ENCODE measurements at places on chromosomes 11 and 22.

DNA sequence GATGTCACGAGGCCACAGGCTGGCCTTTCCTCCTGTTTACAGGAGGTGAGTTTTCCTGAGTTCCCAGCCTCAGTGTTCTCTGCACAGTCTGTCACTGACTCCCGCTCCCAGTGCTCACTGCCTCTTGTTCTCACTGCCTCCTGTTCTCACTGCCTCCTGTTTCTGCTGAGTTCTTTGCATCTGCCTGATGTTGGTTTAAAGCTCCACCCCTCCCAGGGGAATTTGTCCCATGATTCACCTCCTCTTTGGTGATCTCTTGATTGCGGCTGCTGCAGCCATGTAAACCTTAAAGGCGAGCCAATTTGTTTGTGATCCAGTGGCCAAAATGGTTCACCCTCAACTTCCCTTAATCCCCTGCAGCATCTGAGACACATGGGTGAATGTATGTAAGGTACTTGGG is 6.0 kb upstream of the TUBA8 start:
- DNase-seq: no peak

GRCh38 chr11:111691176-111691575 is 75.0 kb downstream of the PPP2R1B start:
- DNase-seq: no peak

GRCh38 chr11:83088965-83089364 is 17.3 kb upstream of the RAB30 start:
- DNase-seq: no peak

- DNase-seq: no peak
These were observed 2.8 kb downstream of the APOL6 start for GRCh38 chr22:35651085-35651484.

- DNase-seq: no peak
These were observed 13.0 kb downstream of the BCR start for GRCh38 chr22:23193196-23193827.

DNA sequence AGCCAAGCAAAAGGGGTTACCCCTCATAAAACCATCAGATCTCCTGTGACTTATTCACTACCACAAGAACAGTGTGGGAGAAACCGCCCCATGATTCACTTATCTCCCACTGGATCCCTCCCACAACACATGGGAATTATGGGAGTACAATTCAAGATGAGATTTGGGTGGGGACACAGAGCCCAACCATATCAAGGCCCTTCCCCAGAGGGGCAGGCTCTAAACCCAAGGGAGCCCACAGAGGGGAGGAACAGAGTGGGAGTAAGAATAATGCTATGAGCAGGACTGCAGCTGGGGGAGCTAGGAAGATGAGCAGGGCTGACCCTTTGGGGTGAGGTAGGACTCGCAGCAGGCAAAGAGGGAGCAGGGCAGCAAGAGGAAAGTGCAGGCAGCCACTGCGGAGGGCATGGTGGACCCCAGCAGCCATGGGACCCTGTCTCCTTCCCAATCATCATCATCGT is 59.3 kb downstream of the CD82 start:
- DNase-seq: no peak

DNA sequence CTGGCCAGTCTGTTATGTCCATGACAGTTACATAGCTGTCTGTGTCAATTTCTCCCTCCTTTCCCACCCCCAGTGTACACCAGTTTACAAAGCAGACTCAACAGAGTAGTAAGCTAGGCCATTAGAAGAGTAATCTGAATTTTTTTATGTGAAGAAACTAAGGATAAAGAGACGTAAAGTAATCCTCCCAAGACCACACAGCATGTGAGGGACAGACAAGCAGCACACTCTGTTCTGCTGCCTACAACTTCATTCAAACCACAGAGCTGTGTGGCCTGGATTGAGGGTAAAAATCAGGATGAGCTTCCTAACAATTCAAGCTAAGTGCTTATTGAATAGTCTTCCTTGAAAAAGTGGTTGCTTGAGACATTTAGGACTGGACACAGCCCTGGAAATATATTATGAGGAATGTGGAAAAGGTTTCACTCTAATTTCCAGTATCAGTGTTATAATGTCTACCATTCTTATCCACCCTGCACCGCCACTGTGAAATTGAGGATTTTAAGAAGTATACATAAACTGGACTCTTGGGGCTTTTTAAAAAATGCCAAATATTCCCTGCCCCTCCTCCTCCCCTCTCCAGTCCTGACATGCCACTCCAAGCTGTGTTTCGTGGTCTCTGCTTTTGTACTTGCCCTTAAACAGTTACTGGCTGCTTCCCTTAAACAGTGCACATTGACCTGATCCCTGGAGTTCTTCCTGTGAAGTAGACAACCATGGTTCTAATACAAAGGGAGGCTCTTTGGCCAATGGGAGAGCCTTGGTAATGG is 40.9 kb downstream of the EXT2 start:
- no peak for DNase-seq

DNA sequence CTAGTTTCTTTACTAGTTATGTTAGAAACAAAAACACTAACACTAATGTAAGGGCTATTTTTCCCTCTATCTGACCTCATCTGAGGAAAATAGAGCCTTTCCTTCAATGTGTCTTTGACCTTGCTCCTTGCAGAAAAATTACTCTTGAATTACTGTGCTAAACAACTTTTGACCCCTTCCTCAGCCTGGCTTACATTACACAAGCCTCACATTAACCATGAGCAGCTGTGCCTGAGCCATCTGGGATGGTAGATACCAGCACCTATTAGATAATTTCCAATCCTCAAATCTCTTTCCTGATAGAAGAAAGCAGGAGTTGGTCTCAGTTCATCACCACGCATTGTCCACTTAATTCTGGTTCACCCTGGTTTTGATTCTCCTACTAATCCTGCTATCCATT is 134.4 kb upstream of the NCAM1 start:
- DNase-seq: no peak

GRCh38 chr22:48942698-48943566 is 884.7 kb downstream of the BRD1 start:
- DNase-seq: no peak

DNA sequence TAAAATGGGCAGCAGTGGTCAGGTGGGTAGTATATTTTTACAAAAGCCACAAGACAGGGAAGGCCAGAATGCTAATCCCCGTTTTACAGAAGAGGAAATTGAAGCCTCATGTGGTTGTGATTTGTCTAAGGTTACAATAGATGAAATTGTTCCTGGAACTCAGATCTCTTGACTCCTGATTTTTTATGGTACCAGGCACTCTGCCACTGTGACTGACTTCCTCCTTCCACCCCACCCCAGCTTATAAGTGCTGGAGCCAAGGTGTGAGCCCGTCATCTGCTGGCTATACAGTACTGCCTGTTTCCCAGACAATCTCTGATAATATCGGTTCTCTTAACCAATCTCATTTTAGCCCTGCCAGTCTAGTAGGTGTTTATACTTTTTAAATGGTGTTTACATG is 1.9 kb downstream of the SLC5A1 start:
- no peak for DNase-seq

DNA sequence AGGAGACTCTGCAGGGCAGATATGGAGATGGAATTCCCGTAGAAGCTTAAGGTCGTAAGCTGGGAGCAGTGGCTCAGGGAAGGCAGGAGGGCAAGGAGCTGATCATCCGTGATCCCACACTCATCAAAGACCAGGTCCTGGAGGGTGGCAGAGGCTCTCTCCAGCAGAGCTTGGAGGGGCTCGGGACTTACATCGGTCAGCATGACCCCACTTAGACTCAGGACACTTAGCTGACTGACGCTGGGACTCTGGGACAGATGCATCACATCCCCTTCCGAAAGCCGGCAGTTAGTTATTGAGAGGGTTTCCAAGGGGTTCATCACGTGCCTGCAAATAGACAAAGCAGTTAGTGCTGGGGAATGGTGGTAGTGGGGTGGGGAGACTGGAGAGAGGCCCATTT is 10.7 kb downstream of the PRAME start:
- no peak for DNase-seq

- no peak for DNase-seq
These were observed 705.4 kb upstream of the TENM4 start for GRCh38 chr11:80146232-80146631.

- no peak for DNase-seq
These were observed 4.8 kb upstream of the NF2 start for GRCh38 chr22:29598684-29599020.

DNA sequence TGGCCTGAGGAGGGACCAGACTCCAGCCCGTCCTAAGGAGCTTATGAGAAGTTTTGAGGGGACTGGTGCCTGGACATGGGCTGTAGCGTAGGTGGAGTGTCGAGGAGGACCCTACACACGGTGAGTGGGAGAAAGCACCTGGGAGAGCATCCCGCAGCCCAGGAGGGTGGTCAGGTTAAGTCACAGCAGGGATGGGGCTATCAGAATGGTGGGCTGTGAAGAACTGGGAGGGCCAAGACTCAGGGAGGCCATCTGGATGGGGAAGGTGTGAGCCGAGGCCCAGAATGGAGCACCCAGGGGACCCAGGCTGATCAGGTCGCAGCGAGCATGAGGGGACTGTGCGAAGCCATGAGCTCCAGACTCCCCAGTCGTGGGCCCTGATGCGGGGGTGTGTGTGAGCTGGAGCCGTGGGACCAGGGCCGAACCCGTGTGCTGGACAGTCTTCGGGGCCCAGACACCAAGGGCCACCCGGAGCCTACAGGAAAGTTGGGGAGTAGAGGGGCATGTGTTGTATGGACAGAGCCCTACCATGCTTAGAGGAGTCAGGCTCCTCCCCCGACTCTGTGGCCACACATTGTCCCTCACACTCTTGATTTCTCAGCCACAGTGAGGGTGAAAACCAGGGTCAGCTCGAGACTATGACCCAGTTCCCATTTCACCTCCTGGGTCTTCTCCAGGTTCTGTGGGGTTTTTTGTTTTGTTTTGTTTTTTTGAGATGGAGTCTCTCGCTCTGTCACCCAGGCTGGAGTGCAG is 54.3 kb downstream of the BCR start:
- DNase-seq: no peak

- DNase-seq: no peak
These were observed 8.9 kb upstream of the OR2D3 start for GRCh38 chr11:6911948-6912347.

DNA sequence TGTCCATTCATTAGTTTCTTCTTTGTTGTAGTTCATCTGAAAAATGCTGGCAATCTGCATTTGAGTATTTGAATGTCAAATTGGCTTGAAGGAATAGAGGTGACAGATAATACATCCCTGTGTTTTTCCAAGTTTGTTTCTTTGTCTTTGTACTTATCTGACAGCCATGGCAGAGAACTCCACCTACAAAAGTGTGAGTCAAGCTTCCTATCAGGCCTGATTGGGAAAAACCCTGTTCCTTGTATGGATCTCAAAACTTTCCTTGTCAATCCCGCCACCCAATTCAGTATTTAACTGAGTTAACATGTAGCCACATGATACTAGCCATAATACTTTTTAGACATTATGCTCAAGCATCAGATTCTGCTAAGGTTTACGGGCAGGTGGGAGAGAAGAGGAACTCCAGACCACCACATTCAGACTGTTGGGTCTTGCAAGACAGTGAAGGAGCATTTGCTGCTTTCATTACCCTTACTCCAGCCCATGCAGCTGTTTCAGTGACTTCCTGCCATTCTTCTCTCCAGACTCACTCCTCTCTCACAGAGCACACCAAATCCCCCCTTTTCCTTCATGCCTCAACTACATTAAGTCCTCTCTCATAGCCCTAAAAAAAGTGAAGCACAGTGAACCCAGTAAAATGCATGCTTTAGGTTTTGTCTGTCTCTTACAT is 65.9 kb downstream of the BLID start:
- no peak for DNase-seq
